ENCODE measurements at places on chromosomes 11 and 22. TPM values are rescaled to one million over a fixed set of nuclear protein-coding genes. Genes with fewer than 3 reads are reported as not detected.

GRCh38 chr11:59899532-59899931, 20.9 kb downstream of the OOSP3 start:
- H3K4me3 ChIP-seq: no peak overlapping the region
- DNase-seq: no peak
- H3K27me3 ChIP-seq: no peaks in the 10 kb centered on the region
- no peak overlapping the region for H3K27ac ChIP-seq

GRCh38 chr11:2419638-2420501, 19.3 kb downstream of the TSSC4 start:
- peaks cover 5% of the 10 kb centered on the region for H3K27me3 ChIP-seq
- no peaks in the 10 kb centered on the region for H3K4me1 ChIP-seq
- no peak overlapping the region for H3K4me3 ChIP-seq

DNA sequence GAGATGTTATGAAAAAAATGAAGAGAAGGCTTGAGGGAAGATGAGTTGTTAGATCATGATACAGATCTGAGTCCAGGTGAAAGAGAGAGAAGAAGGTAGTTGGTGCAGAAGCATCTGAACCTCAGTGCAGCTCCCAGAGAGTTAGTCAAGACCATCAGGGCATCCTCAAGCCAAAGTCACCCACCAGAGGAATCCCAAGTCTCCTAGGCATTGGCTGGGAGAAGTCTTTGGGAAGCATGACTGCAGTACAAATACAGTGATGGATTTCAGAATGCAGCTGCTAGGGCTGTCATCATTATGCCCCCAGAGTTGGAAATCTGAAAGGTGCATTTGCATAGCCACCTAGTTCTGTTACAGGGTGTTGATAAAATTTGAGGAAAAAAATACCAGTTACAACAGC, 59.7 kb upstream of the GALNT18 start:
- no peak overlapping the region for H3K27ac ChIP-seq
- no peaks in the 10 kb centered on the region for H3K4me1 ChIP-seq
- no peaks in the 10 kb centered on the region for H3K36me3 ChIP-seq
- no peak for DNase-seq
- H3K27me3 ChIP-seq: peaks cover 19% of the 10 kb centered on the region
- H3K4me3 ChIP-seq: no peak overlapping the region

- no peaks in the 10 kb centered on the region for H3K4me1 ChIP-seq
- H3K27ac ChIP-seq: no peak overlapping the region
- no peaks in the 10 kb centered on the region for H3K36me3 ChIP-seq
- DNase-seq: peak; percentile 52
- H3K27me3 ChIP-seq: no peaks in the 10 kb centered on the region
Observed at GRCh38 chr11:115334932-115335788, 169.1 kb downstream of the CADM1 start.

GRCh38 chr11:106520920-106521319, 443.5 kb downstream of the AASDHPPT start:
- no peak overlapping the region for H3K4me3 ChIP-seq
- no peaks in the 10 kb centered on the region for H3K27me3 ChIP-seq
- DNase-seq: no peak
- H3K27ac ChIP-seq: no peak overlapping the region
- no peaks in the 10 kb centered on the region for H3K4me1 ChIP-seq
- H3K36me3 ChIP-seq: no peaks in the 10 kb centered on the region

The OR51B2 gene
- polyA plus RNA-seq: not detected
